Occipital lobe (tissue), 3 donors: ENCODE measurements at places on chromosomes 4 and X. TPM values are rescaled to one million over a fixed set of nuclear protein-coding genes. Genes with fewer than 3 reads are reported as not detected.

- no peak for DNase-seq
Observed at GRCh38 chr4:160745126-160745525, 1418.7 kb downstream of the FSTL5 start.

DNA sequence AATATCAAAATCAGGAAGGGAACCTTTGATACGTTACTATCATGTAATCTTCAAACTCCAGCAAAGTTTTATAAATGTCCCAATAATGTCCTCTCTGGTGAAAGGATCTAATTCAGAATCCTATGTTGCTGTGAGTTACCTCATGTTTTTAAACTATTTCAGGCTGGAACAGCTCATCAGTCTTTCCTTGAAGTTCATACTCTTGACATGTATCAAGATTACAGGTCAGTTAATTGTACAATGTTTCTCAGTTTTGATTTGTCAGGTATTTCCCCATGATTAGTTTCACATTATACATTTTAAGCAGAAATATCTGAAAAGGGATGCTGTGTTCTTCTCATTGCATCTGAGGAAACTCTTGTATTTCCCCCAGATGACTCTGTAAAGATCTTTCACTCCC lies 136.5 kb upstream of the HS3ST1 start:
- DNase-seq: no peak

DNA sequence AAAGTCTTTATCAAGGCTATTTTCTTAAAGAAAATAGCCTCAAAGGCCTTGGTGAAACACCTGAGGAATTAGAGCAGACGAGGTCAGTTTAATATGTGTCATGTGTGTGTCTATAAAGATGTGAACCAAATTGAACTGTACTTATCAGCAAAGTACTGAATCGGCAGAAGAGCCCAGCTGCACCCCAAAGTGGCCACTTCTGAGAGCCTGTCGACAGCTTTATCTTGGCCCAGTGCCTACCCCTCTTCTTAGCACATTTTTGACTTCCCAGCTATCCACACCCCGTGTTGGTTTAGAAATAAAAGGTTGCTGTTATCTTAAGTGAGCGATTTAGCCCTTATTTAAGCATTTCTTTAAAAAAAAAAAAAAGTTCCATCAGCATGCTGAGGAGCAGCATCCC lies 329.7 kb downstream of the FBXW7 start:
- DNase-seq: no peak

DNA sequence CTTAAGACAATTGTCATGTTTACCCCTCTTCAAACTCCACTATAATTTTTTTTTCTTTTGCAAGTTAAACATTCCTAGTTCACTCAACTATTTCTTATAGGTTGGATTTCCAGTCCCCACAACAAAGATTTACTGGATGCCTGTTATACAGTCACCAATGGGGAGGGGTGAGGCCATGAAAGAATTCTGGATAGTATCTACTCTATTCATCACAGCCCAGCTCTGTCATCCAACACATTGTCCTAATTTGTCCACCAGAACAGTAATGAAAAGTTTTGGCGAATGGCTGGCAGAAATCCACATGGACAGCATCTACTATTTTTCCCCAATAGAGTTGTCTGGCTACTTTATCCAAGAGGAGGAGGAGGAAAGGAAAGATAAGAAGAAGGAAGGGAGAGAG lies 192.7 kb upstream of the S100G start:
- no peak for DNase-seq

The RAB9A gene
- total RNA-seq: 29.2 TPM

The GPR82 gene
- total RNA-seq: not detected

The ITIH6 gene
- total RNA-seq: not detected
